Right renal pelvis (tissue), 4 donors: ENCODE measurements at places on chromosomes 5 and 9. TPM values are rescaled to one million over a fixed set of nuclear protein-coding genes. Genes with fewer than 3 reads are reported as not detected.
A peak's percentile ranks its signal among the peaks of the same experiment; 100 is the strongest.

Gene DOCK8
- polyA plus RNA-seq: 14.7 TPM

DNA sequence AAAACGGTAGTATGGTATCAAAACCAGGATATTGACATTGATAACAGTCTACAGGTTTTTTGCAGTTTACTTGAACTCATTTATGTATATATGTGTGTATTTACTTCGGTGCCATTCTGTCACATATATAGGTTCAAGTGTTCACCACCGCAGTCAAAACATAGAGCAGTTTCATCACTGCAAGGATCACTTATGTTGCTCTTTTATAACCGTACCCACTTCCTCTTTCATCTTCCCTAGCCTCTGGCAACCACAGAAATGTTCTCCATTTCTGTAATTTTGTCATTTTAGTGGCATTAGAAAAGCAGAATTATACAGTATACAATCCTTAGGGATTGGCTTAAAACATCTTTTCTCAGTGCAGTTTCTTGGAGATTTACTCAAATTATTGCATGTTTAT, 90.3 kb downstream of the SH3GL2 start:
- DNase-seq: no peak

DNA sequence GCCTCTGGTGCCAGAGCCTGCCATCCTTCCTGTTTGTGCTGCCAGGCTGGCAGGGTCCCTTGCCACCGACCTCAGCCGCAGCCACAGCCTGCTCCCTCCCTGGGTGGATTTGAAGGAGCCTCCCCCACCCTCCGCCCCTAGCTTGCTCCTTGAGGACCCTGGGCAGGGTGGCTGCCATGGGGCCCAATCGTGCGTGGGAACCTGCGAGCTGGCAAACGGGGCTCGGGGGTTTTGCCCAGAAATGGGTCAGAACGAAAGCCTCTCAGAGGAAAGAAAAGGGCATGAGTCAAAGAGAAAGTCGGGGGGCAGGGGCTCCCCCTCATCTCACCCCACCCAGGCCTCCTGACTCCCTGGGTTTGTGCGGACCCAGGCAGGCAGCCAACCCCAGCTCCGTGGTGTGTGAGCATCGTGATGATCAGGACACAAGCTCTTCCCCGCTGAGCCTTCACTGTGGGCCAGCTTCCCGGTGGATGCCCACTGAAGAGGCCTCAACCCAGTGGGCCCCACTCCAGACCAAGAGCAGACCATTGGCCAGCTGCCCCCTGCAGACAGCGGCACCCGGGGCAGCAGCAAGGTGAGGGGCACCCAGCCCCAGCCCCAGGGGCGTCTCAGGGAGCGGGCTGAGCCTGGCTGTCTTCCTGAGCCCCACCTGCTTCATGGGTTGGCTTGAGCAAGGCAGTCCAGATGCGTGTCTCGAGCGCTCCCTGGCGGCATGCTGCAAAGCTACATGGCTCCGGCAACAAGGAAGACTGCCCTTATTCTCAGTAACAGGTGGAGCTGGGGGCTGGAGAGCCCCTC, 3.0 kb upstream of the FUT7 start:
- peak; percentile 74 for DNase-seq

GRCh38 chr5:24535646-24536045, 109.1 kb downstream of the CDH10 start:
- DNase-seq: no peak

DNA sequence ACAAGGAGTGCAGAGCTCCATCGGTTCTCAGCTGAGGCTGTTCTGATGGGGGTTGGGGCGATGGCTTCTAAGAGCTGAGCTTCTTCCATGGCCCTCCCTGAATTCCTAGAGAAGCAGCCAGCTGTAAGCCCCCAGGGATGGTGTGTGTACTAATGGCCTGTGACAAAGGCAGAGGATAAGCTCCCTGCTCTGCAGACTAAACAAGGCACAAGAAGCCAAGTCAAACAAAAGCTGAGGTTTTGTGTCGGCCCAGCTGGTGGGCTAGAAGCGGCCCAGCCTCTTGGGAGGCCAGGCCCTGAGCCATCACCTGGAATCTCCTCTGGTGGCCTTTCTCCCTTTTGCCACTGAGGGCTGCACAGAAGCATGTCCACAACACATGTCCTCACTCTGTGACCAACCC, 75.0 kb upstream of the XPA start:
- DNase-seq: no peak

DNA sequence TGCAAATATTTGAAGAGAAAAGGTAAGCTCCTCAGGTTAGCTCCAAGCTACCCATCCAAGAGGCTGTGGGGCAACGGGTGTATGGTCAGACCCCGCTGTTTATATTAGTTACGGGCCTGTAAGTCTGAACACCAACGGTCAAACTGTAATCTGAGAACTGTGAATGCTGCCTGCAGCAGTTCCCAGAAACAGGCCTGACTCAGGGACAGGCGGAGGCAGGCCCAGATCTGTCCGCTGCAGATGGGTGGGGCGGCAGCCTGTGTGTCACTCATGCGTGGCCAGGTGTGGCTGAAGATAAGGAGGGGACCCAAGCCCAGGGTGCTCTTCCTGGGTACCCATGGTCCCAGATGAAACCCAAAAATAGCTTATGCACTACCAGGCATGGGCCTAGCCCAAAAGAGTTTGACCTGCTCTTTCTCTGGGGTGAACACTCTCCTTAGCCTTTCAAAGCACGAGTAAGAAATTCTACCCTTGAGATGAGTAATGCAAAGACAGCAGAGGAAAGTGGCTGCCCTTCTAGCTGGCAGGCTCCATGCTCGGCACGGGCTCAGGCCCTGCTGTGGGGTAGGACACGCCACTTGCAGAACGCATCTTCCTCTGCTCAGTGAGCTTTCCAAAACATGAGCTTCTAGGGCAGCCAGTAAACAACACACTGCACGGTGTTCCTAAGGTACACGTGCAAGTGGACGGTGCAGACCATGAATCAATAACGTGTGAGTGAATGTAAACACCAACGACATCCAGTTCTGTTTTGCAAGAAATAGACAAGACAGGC, 9.1 kb downstream of the UBAC1 start:
- no peak for DNase-seq

DNA sequence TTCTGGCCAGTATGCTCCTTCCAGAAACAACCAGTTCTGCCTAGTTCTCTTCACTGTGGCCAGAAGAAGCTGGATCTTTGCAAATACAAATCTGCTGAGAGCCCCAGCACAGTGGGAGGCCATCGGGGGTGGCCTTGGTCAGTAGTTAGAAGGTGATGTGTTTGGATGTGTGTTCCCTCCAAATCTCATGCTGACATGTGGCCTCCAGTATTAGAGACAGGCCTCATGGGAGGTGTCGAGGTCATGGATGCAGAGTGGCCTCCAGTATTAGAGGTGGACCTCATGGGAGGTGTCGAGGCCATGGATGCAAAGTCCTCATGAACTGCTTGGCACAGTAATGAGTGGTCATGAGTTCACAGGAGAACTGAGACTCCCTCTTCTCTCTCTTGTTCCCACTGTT, 7.6 kb upstream of the IRX2 start:
- DNase-seq: no peak
